ENCODE measurements at places on chromosomes 1 and 21.

DNA sequence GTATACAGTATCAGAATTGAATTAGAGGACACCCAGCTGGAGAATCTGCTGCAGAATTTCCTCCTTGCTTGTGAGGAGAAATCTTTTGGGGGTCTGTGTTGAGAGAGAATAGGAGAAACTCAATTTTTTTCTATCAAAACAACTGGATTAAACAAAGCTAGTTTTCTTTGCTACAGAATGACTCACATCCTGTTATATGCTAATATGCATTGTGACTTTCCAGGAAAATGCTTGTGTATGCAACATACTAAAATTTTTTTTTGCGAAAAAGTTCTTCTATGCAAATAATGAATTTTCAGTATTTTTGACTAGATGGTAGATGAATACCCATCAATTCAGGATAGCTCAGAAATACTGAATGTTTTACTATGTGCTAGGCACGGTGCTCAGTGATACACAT is 2.2 kb downstream of the VAMP4 start:
- no peak for DNase-seq

- DNase-seq, result no peak
Measured at GRCh38 chr21:34593954-34594531, 20.9 kb downstream of the RCAN1 start.

GRCh38 chr1:241849345-241849695 is 1.3 kb downstream of the EXO1 start:
- no peak for DNase-seq

DNA sequence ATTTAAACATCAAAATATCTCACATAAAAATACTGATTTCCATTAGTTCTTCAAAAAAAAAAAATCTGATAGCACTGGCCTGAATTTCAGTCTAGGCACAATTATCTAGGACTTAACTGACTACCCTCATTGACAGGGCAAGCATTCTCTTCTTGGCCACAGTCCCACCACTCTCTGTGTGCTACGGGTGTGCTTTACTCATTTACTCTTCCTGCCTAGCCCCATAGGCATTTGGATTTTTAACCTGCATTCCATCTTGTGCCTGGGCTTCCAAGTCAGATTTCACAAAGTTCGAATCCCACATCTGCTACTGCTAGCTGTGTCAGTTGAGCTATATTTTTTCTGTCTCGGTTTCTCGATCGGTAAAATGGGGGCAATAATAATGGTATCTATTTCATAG is 38.0 kb downstream of the PTPN14 start:
- DNase-seq, result no peak

- no peak for DNase-seq
Measured at GRCh38 chr21:22120616-22121266, 1122.5 kb downstream of the NCAM2 start.

- peak; percentile 11 for DNase-seq
Measured at GRCh38 chr1:224433041-224433691, 1.4 kb downstream of the WDR26 start.

DNA sequence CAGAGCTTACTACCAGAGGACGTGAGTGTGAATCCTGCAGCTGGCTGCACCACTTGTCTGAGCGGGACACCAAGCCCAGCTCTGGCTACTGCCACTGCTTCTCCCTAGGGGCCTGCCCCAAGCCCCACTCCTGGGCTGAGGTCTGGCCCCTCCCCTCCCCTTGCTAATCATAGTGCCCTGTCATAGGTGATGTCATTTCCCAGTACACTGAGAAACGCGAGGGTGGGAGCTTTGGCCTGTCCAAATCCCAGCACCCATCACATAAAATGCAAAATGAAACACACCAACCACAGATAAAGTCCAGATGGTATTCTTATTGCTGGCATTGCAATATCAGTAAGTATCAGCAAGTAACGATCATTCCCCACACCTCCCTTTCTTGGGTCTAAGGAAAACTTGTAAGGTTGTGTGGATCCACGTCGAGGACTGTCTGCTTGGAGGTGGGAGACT is 77.7 kb downstream of the TOMM20 start:
- DNase-seq, result peak; percentile 58

DNA sequence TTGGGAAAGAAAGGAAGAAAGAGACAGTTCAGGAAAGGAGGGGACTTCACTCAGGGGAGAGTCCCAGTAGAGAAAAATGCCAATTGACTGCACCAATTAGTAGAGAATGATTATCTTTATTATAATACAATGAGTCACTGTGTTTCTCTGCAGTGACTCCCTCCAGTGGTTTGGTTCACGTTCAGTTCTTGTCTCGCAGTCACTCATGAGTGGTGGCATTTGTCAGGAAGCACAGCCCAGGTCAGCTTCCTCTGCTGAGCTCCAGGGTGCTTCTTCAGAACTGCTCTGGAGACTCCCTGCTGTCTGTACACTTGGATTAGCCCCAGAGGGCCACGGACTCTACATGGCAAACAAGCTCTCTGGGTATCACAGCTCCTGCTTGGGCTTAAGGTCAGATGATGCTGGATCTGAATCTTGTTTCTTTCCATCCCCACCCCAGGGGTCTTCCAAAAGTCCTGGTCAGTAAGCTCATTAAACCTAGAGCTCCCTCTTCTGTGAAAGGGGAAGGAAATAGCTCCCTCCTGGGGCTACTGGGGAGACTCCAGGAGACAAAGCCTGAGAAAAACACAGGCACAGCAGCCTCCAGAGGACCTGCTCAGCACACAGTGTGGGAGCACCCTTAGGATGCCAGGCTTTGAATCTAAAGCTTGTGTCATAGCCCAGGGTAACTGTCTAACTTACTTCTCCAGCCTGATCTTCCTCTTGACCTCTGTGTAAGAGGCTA is 619.0 kb downstream of the AJAP1 start:
- DNase-seq, result no peak

DNA sequence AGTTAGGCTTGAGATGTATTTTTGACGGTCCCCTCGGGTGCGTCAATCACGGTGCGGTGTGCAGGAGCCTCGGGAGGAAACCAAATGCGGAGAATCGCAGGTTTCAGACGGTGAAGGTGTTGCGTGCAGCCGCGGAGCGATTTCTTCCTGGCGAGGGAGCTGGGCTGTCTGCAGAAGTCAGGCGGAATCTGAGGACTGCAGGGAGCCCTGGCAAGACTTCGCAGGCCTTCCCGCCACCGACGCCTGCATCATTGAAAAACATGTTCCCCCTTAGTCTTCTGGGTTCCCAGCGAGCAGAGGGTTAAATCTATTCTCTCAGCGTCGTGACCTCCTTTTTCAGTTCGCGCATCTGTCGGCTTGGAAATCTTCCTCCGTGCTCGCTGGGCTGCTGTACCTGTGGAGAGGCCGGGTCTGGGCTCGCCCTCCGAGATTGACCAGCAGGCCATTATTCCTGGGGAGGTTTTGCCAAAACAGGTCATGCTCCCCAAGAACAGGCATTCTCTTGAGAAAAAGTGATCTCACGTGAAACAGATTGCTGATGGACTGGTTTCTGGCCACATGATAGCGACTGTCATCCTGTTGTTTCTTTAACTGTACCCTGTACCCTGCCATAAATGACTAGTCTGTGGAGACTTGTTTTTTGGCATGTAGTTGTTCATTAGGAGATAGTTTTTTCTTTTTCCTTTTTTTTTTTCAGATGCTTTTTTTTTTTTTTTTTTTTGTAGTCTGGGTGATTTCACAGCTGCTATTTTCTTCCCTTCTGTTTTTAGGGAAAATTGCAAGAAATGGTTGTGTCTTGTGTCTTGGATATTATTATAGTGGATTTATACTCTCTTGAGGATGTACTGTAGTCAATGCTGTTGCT is 894 bp downstream of the EPB41 start:
- peak; percentile 24 for DNase-seq

DNA sequence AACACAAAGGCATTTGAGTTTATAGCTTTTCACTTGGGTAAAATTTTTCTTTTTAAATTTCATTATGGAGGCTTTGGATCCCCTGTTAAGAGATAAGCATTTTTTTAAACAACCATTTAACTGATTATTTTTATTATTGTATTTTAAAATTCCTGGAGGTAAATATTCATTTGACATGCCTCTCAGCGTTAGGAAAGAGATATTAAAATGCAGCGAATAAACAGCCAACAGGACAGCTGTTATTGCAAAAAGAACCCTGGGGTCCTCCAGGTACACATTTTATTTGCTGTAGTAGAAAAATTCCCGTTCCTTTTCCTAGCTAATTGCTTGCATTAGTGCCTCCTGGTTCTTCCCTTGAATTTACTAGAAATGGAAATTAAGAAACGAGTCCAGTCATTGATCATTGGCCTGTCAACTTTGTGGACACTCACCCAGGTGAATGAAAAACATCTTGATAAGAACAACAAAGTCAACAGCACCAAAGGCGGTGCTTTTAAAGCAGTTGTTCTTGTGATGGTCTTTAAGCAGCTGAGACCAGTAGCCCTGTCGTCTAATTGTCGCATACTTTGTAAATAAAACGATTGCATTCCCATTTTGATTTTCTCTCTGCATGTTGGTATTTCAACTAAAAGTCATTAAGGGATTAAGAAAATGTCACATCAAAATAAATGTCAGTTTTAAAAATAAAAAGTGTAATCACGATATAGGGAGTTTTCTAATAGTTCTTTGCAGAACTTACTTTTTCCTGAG is 282.4 kb downstream of the GRIK1 start:
- DNase-seq, result no peak

- no peak for DNase-seq
Measured at GRCh38 chr21:33443194-33443593, 36.6 kb downstream of the TMEM50B start.

- DNase-seq, result peak; percentile 79
Measured at GRCh38 chr1:23394684-23395083, 25.0 kb upstream of the ZNF436 start.

- no peak for DNase-seq
Measured at GRCh38 chr1:38915352-38915948, 26.2 kb downstream of the RHBDL2 start.

GRCh38 chr1:200971428-200971903 is 52.0 kb downstream of the KIF21B start:
- DNase-seq, result no peak

DNA sequence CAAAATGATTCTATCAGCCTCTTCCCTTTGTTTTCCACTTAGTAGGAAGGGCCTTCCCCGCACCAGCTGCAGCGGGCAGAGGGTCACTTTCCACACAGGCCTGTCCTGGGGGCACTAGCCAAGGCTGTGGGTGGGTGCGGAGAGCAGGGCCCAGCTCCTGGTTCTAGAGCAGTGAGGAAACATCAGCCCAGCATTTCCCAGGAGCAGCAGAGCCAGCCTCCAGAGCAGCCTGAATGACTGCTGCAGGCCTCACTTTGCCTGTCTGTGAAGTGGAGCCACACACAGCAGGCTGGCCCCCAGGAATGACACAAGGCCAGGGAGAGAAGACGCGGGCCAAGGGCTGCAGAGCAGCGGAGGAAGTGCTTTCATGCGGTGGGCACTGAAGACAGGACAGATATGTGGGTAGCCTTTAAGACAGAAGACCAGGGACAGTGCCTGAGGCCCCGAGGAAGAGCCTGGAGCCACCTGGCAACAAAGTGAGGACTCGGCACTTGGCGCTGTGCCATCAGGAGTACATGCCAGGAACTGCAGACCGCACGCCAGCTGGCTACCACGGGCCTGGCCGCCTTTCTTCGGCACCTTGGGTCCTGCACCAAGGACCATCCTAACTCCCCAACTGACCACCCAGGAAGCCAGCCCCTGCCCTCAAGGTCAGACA is 42.0 kb downstream of the ACOT7 start:
- DNase-seq, result no peak

GRCh38 chr1:212309967-212310366 is 24.8 kb downstream of the PPP2R5A start:
- no peak for DNase-seq

- DNase-seq, result no peak
Measured at GRCh38 chr1:76463278-76463677, 388.7 kb downstream of the ST6GALNAC3 start.

DNA sequence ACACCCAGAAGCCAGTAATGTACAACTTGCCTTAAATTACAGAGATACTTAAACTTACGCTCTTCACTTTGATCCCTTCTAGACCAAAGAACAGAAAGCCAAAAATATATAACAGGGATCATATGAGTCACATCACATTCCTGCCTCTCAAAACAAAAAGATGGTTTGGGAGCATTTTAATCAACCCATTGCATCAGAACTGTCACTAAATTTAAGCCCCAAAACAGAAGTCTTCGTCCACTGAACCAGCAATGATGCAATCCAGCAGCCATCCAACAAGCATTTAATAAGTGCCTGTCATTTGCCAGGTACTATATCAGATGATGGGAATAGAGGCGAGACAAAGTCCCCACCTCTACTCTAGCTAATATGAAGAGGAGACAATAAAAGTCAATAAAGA is 42.7 kb upstream of the GLIS1 start:
- DNase-seq, result peak; percentile 44

GRCh38 chr1:209218981-209219380 is 364.5 kb upstream of the CAMK1G start:
- DNase-seq, result no peak

DNA sequence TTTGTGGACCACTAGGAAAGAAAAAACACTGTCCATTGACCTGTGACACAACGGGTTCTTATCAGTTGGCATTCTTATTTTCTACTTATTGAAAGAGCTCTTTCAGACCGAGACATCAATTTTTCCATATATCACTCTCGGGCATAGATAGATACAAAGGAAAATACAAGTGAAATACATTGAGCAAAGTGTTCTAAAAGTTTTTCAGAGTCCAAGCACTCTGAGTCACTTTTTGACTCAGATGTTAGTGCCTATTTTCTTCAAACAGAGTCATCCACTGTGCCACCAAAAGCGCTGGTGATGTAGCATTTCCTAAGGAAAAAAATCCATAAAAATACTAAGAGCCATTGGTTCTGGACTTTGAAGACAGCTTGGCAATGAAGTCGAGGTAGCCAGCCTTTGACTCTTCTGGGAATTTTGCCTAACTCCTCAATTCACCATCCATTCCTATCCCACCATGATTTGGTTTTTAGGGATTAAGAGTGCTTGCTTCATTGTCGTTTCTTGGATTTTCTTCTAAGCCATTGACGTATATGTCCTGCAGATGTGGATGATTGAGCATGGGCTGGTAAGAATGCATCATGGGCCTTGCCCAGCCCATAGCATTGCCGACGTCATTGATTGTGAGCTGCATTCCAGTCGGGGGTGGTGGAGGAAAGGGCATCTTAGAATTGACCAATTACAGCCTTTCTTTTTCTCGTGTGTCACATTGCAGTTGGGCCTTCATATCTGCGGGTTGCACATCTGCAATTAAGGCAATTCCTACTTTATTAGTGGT is 10.6 kb downstream of the GALNT2 start:
- DNase-seq, result no peak

DNA sequence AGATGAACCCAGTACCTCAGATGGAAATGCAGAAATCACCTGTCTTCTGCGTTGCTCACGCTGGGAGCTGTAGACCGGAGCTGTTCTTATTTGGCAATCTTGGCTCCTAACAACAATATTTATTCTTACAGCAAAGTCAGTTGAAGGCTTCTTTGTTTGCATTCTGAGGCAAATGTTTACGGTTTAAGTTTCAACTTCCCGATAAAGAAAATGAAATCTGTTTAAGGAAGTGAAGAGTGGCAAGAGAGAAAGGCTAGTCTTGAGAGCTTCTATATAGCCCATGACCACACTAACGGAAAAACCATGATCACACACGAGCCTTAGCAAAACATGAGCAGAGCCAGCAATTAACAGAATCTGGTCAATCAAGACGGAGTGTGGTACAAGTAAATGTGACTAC is 122.6 kb upstream of the ZNHIT6 start:
- no peak for DNase-seq

Data from hepatic stellate cell (primary cell).